ELF-1 (cell line): ENCODE measurements at places on chromosomes 13 and 19.

- DNase-seq = no peak
Measured at GRCh38 chr13:21040120-21040826, 21.1 kb downstream of the LATS2 start.

- DNase-seq = no peak
Measured at GRCh38 chr19:40521276-40521675, 54.5 kb downstream of the SPTBN4 start.

GRCh38 chr13:72820156-72820897, 38.4 kb downstream of the PIBF1 start:
- no peak for DNase-seq

GRCh38 chr19:13215572-13216380, 65.6 kb downstream of the IER2 start:
- peak; percentile 16 for DNase-seq

- no peak for DNase-seq
Measured at GRCh38 chr13:93262729-93263345, 36.2 kb downstream of the GPC6 start.

- DNase-seq = peak; percentile 85
Measured at GRCh38 chr19:12956446-12957388, at the start of gene GADD45GIP1. Gene GADD45GIP1, minus strand, starts transcription at chr19:12957223. Its CDS starts 11 bp downstream, at chr19:12957212.
